ENCODE measurements at places on chromosomes 6 and 20. TPM values are rescaled to one million over a fixed set of nuclear protein-coding genes. Genes with fewer than 3 reads are reported as not detected.

DNA sequence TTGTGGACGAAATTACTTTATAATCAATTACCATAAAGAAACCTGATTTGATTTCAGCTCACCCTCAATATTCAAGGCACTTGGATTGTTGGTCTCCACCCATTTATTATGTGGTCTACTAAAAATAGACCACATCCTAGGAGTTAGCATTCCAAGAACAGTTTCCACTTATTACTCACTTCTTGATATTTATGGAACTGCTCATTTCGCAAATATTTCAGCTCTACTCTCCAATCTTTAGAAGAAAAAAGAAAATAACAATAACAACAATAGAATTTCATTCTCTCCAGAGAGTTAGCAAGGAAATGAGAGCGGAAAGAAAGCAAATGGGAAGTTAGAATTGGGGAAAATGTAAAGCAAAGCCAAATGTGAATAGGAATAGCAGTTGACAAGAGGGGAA, 26.2 kb upstream of the HDAC2 start:
- 0 out of 2 replicates have a peak, but pooled peaks cover 4% of the 10 kb centered on the region for H3K4me1 ChIP-seq
- H3K4me3 ChIP-seq: no peak overlapping the region
- DNase-seq: no peak
- H3K36me3 ChIP-seq: peaks cover 15% of the 10 kb centered on the region
- H3K27me3 ChIP-seq: no peaks in the 10 kb centered on the region
- H3K27ac ChIP-seq: no peak overlapping the region

The FAXC gene
- 17.2 TPM for total RNA-seq

- no peak overlapping the region for H3K27ac ChIP-seq
- H3K36me3 ChIP-seq: no peaks in the 10 kb centered on the region
- H3K27me3 ChIP-seq: no peaks in the 10 kb centered on the region
- no peak for DNase-seq
- no peak overlapping the region for H3K4me3 ChIP-seq
- no peaks in the 10 kb centered on the region for H3K4me1 ChIP-seq
Measured at GRCh38 chr20:48795732-48796131, 32.1 kb downstream of the PREX1 start.

DNA sequence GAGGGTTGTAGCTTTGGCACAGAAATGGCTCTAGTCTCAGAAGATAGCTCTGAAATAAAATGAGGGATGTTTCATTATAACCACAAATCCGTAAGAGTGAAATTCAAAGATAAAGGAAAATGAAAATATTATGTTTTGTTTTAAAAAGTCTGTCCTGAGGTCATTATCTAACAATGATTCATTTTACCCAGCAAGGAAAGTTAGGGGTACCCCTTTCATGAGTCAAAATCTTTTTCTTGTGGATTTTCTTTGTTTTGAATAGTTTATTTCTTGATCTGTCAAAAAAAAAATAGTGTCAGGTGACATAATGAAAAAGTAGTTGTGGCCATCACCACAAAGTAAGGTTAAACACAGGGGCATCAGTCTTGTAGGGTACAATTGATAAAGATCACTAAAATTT, 59.7 kb upstream of the MYB start:
- no peaks in the 10 kb centered on the region for H3K27me3 ChIP-seq
- no peaks in the 10 kb centered on the region for H3K36me3 ChIP-seq
- H3K27ac ChIP-seq: no peak overlapping the region
- DNase-seq: no peak

DNA sequence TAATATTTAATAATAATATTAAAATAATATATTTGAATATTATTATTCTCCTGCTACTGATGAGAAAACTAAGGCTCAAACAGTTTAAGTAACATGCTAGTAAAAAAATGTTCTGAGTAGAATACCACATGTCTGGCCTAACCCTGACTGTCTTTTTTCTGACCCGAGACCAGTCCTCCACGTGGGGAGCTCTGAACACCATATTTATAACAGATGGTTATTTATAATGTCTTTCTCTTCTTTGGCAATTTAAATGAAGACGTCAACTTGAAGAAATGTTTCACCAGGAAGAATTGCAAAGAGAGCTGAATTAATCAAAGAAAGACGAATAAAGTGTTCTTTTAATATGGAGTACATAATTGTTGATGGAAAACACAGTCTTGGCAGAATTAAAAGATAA, 82.0 kb downstream of the SLC22A3 start:
- H3K27me3 ChIP-seq: no peaks in the 10 kb centered on the region
- no peaks in the 10 kb centered on the region for H3K36me3 ChIP-seq
- no peak overlapping the region for H3K4me3 ChIP-seq
- H3K4me1 ChIP-seq: no peaks in the 10 kb centered on the region
- no peak overlapping the region for H3K27ac ChIP-seq
- DNase-seq: no peak

Data from H9 (cell line).